A549 (cell line): ENCODE measurements at places on chromosomes 16 and 17.

DNA sequence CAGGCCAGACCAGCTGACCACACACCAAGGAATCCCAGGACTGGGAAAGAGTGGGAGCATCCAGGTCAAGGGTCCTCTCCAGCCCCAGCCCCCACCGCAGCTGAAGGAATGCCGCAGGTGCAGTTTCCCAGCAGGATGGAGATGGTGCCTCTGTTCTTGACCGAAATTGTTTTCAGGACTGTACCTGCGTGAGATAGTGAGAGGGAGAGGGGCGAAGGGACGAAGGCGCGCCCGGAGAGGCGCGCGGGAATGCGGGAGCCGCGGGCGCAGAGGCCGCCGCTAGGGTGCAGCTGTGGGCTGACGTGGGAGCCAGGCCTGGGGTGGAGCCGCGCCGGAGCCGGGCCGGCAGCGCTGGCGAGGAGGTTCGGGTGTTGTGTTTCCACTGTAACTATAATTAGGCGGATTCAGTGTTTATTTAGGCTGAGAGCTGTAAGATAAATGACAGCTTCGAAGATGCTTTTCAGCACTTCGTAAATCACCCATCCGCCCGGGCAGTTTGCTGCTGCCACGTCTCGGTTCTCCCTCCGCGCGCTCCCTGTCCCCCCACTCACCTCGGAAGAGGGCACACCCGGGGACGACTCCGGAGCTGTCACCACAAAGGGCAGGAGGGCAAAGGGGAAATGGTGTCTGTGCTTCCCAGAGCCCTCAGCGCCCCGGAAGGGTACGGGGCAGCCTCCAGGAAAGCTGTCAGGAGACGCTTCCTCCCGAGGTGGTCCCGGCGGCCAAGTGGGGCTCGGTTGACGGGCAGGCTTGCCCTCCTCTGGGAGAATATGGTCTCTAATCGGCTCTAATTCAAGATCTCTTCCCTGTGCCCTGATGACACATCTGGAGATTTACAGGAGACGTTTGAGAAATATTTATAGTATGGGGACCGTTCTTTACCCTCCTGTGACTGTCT is 38.2 kb downstream of the HOXB1 start:
- peak; percentile 85 for DNase-seq

DNA sequence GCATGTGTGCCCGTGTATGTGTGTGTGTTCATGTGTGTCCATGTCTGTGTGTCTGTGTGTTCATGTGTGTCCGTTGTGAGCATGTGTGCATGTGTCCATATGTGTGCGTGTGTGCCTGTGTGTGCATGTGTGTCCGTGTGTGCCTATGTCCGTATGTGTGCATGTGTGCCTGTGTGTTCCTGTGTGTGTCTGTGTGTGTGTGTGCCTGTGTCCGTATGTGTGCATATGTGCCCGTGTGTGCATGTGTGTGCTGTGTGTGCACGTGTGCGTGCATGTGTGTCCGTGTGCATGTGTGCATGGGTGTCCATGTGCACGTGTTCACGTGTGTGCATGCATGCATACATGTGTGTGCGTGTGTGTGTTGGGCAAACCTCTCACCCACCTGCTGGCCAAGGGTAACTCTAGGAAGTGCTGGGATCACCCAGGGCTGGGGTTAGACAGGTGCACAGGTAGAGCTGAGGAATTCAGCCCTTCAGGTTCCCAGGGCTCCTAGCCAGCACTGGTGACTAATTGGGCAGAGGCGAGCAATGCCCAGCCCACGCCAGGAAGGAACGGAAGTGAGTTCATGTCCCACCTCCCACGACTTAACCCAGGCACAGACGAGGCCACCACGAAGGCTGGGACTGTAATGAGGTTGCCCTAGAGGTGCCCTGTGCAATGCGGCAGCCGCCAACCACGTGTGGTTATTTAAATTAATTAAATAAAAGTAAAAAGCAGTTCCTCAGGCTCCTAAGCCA is 8.2 kb upstream of the CSNK1D start:
- no peak for DNase-seq

- no peak for DNase-seq
Measured at GRCh38 chr16:6249863-6250262, 1082.8 kb upstream of the RBFOX1 start.

GRCh38 chr16:2450535-2450934 is 9.4 kb upstream of the TEDC2 start:
- no peak for DNase-seq

GRCh38 chr17:77516902-77517301 is 376.1 kb downstream of the SEC14L1 start:
- peak; percentile 35 for DNase-seq

DNA sequence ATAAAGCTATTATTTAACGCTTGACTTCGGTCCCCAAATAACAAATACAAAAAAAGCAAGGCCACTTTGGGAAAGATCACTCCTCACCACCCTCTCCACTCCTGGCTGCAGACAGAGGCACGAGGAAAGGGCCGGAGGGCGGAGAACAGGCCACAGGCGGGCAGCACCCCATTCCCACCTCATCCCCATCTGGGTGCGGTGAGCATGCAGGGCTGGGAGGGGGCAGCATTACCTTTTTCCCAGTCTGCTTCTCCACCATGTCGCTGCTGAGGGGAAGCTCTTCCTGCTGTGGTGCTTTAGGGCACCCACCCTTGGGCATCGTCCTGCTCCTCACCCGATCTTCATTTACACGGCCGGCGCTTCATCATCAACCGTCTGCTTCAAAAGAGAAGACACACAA is 99.2 kb downstream of the ZNF778 start:
- no peak for DNase-seq

DNA sequence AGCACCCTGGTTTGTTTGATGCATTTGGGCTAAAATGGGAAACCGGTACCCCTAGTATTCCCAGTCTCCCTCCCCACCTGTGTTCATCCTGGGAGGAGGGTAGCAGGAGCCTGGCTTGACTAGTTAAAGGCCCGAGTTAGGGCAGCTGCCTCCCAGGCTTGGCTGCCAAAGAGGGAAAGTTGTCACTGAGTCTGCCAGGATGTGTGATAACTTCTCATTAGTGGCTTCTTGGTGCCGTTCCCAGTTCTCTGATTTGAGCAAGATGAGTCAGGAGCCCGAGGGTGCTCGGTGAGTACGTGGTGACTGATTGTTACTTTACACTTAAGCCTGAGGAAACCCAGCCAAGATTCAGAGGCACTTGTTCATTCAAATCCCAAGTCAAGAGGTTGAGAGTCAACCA is 2.5 kb downstream of the KRT32 start:
- DNase-seq = peak; percentile 79

DNA sequence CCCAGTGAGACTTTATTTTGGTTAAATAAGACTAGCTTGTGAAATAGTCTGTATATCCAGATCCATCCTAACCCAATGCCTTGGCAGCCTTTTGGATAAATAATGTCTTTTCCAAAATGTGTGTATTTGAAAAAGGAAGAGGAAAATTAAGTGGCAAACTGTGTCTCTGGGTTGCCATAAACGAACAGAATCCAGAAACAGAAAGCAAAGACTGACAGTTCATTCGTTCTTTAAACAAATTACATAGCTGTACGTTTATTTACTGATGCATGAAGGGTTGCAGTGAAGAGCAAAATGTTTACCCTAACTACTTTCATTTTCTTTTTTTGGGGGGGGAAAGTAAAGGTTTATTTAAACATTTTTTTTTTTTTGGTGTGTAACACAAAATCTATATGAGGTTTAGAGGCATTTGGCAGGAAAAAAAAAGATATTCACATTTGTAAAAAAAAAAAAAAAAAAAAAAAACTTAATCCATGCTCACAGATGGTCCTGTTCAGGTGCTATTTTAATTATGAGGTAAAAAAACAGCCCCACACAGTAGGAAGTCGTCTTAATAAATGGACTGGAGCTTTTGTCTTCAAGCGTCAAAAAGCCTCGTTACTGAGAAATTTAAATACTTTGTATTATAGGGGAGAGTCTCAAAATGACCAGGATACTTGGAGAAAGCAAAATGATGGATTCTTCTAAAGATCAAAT is 245.9 kb downstream of the FTO start:
- no peak for DNase-seq

- DNase-seq = no peak
Measured at GRCh38 chr16:11586378-11586855, 302 bp downstream of the LITAF start.

DNA sequence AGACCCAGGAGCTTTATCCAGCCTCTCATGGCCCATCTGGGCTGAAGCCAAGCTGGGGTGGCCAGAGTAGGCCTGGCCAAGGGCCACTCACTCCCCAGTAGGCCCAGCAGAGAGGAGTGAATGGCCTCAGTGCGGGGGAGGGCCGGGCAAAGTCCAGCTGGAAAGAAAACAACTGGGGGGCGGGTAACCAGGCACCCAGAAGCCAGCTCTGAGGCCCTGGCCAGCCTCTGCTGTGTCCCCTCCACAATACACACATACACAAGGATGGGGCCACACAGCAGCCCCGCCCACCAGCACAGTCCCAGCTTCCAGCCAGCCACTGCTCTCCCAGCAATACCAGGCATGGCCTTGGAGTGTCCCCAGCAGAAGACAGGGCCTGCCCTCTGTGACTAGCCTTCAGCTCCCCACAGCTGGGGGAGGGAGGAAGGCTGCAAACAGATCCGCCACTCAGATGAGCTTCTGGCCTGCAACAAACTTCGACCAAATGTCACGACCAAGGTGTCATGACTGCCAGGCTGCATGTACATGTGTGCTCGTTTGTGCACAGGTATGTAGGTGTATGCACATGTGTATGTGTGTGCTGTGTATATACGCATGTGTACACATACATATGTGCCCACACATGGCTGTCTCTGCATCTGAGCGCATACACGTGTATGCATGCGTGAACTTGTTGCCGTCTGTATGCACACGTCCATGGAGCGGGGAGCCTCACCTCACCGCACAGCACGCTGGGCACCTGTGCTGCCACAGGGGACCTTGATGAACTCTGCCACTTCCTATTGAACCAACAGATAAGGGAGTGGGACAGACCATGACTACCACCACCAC is 5.0 kb downstream of the CARHSP1 start:
- peak; percentile 83 for DNase-seq

DNA sequence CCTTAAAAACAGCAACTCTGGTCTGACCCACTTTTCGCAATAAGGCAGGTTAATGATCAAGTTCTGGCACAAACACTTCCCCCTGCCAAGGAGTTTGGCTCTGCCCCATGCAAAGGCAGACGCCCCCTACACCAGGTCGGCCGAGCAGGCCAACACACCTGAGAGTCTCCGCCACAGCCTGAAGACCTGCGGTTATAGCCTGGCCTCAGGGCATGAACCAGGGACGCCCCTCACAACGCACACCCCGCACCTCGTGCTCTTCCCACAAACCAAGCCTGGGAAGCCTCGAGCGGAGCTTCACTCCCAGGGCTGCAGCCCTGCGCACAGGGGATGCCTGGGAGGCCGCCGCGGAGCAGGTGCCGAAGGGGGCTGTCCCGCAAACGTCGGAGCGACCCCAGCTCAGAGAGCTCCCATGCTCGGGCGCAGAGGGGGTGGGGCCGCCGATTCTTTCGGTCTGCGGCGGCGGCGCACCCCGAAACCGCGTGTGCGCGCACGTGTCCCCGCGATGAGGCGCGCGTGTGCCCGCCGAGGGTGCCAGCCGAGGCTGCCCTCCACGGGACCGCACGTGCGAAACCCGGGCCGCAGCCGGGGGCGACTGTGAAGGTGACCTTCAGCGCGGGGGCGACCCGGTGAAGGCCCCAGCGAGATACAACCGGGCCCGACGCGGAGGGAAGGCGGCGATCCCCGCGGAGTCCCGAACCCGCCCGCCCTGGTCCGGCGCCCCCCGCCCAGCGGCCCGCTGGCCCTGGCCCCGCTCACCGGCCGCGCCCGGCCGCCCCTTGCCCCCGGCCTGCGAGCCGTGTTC is 559 bp downstream of the CLUH start:
- no peak for DNase-seq

DNA sequence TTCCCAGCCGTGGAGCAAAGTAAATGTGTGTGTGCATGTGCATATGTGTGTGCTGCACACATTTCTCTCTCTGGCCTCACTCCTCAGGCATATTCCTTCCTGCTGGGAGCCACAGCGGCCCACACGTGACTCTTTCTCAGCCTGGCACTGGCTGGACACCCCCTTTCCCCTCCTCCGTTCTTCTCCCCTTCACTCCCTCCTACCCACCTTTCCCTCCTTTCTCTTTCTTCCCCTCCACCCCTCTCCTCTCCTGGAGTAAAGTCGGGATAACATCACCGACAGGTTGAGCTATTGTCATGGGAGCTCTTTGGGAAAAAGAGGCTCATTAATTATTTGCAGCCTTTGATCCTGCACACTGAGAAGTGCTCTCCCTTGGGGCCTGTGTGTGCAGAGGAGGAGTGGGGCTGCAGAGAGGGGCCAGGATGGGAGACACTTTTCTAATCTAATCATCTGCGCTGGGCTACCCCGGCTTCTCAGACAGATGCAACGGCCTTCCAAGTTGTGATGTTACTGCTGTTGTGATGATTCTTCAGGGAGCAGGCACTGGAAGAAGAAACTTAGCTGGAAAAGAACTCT is 126.3 kb upstream of the HSBP1 start:
- DNase-seq = no peak

- DNase-seq = peak; percentile 45
Measured at GRCh38 chr16:67015313-67015731, 13.6 kb upstream of the CBFB start.

- DNase-seq = no peak
Measured at GRCh38 chr17:58412961-58413586, 4.3 kb downstream of the RNF43 start.

DNA sequence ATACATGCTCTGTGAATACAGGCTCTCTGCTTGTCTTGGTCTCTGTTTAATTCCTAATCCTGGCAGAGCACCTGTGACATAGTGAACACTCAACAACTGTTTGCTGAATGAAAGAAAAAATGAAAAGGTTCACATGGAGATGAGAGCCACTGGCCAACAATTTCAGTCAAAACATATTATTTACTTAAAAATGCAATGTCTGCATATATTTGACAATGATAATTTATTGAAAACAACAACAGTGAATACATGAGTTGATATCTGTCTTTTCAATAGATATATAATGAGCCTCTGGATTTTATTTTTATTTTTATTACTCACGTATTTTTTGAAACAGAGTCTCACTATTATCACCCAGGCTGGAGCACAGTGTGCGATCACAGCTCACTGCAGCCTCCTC is 136.6 kb downstream of the CDH13 start:
- no peak for DNase-seq

DNA sequence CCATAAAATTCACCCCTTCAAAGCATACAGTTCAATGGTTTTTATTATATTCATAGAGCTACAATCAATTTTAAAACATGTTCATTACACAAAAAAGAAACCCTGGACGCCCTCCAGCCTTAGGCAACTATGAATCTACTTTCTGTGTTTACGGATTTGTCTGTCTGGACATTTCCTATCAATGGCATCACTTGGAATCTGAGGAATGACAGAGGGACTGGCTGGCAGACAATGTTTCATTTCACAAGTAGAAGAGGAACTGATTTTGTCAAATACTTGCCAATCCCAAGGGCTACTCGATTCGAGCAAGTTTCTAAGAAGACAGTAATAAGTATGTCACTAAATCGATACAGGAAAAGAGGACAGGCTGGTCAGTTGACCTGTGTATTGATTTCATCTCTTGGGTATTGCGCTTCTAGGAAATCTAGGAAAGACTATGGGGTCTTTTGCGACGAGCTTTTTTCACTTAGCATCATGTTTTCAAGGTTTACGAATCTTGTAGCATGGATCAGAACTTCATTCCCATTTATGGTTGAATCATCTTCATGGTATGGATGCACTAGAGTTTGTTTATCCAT is 56.6 kb downstream of the RGS9 start:
- DNase-seq = no peak

GRCh38 chr17:65459677-65460347 is 101.6 kb downstream of the AXIN2 start:
- DNase-seq = no peak
